RPMI8226 (cell line): ENCODE measurements at places on chromosomes 5 and 9.

DNA sequence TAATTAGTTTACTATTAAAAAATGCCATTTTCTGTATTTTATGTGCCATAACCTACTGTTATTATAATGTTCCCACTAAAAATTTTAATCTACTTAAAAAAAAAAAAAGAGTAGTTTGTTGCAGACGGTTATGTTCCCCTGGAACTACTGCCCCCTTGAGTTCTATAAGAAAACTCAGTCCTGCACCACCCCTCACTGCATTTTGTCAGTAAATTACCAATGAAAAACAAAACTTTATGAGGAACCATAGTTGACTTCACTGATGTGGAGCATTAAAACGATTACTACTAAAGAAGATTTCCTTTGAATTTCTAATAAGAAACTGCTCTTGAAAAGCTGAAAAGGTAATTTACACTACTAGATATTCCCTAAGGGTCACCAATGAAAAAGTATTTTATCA, 288.7 kb downstream of the FBXL17 start:
- no peak for DNase-seq

- no peak for DNase-seq
Observed at GRCh38 chr9:4048441-4048840, 251.4 kb downstream of the GLIS3 start.

DNA sequence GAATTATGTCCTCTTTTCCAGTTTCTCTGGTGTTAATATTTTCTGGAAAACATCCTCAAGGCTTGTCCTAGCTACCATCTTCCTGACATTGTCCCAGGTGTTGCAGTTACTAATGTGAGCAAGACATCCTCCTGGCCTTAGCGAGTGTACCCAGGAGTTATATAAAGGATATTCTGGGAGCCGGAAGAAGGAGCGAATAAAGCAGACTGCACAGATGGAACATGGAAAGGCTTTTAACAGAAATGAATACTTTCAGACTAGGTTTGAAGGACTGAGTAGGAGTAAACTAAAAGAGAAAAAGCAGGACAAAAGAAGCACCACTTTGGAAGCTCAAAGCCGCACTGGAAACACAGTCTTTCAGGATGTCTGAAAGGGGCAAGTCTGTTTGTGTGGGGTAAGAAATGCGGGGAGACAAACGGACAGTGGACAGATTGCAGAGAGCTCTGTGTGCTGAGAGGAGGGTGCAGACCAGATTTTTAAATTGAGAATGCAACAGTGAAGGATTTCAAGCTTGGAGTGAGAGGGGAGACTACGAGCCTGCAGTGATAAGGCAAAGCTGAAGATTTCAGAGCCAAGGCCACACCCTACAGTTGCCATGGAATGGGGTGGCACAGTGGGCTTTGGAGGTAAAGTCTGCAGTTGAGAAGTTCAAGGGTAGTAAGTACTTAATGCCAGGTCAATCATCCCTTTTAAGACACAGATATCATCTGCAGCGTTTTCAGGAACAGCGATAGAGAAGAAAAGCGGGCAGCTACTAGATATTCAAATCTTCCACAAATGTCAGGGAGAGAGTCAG, 94.1 kb upstream of the TAF11L2 start:
- DNase-seq: no peak

- no peak for DNase-seq
Observed at GRCh38 chr5:112065781-112066180, 308.8 kb upstream of the NREP start.

- DNase-seq: no peak
Observed at GRCh38 chr9:132622159-132622558, 39.8 kb downstream of the BARHL1 start.

DNA sequence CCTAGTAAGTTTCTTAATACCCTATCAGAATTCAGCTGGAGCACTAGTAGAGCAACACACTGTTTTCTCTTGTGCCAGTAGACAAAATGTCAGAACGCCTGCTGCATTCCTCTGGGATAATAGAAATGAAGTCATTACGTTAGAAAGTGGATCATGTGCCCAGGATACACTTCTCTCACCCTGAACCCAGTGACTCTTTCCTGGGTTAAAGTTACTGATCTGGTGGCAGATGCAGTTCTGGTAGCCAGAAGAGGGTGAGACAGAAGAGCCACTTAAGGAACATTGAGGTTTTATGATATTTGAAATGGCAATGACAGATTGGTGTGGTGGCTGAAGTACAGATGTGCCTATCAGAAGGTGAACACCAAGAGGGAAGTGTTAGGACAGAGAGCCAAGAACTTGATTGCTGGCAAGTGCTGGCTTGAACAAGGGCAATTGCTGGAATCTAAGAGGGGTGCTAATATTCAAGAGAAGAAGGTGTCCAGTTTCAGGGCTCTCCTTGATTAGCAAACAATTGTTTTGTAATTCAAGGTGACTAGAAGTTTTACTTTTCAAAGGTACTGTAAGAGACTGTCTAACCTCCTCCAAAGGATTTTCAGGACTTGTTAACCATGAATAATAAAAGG, 93.7 kb upstream of the ERBIN start:
- DNase-seq: no peak

DNA sequence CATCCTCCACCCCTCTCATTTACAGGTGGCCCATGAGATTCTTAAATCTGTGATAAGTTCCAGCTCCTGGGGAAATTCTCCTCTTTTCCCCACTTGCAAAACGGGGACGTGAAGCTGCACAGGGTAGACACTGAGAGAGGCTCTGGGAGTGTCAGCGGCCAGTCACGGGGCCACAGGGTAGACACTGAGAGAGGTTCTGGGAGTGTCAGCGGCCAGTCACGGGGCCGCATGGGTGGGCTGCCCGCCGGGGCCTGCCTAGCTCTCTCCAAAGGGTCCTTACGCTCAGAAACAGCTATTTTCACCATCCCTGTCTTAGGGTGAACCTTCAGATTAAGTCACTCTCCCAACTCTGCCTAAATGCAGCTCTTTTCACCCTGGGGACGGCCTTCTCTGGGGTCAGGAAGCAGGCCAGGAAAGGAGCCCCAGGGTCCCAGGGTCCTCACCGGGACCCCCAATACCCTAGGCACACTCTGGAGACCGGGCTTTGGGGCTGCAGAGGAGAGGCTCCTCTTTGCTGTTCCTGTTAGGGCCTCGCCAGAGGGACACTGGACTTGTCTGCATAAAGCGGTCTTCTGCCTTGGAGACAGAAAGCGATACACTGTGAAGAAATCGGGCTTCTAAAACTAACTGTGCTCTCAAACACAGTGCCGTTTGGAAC, 1.5 kb downstream of the FAM78A start:
- DNase-seq: peak; percentile 67

DNA sequence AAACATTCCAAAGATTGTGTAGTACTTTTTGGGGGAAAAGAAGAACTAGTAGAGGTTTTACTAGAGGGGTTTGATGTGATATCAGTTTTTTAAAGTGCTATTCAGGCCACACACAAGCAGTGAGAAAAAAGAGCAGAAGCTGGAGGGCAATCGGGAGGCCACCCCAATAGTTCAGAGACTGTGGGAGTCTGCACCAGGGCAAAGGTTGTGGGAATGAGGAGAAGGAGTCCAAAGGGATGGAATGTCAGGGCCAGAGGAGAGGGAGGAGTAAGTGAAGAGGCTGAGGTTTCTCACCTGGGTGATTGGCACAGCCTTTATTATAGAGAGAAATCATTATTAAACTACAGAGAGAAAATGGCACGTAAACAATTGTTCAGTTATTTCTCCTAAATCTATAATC, 134.9 kb upstream of the RAD23B start:
- no peak for DNase-seq

DNA sequence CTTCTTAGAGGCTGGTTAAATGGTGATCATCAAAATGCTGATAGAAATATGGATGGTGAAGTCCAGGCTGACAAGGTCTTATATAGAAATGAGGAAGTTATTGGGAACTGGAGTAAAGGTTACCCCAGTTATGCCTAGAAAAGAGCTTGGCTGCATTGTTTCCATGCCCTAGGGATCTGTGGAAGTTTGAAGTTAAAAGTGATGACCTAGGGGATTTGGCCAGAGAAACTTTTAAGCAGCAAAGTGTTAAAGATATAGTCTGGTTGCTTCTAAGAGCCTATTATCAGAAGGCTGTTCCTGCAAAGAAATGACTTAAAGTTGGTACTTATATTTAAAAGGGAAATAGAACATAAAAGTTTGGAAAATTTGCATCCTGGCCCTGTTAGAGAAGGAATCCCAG, 200.3 kb downstream of the ICE1 start:
- no peak for DNase-seq

DNA sequence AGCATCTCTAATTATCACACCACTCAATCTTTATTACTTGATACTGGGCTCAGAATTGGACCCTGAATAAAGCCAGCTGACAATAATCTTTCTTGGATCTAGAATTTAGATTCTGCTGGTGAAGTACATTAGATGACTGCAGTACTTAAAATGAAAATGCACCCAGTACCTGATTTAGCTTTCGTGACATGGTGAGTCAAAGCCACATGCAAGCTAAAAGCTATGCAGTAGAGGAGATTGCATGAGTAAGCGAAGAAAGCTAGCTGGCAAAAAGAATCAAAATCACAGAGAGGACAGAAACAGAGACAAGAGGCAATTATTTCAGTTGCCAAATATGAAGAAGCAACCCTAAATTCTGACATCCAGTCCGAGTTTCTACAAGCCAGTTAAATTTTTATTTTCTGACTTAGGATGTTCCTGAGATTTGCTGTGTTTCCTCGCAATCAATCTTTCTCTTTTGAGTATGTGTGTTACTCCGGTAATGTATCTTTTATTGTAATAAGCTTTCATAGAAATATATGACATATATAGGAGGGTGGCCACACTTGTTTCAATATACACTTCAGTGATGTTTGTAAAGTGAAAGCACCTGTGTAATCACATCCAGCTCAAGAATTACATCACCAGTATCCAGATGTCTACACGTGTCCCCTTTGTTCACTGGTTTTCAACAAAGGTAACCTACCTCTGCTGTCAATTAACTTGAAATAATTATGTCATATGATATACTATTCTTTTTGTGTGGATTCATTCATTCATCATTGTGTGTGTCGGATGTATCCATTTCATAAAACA, 101.7 kb downstream of the CDH18 start:
- peak; percentile 38 for DNase-seq

GRCh38 chr5:154977409-154977808, 36.1 kb upstream of the KIF4B start:
- no peak for DNase-seq

DNA sequence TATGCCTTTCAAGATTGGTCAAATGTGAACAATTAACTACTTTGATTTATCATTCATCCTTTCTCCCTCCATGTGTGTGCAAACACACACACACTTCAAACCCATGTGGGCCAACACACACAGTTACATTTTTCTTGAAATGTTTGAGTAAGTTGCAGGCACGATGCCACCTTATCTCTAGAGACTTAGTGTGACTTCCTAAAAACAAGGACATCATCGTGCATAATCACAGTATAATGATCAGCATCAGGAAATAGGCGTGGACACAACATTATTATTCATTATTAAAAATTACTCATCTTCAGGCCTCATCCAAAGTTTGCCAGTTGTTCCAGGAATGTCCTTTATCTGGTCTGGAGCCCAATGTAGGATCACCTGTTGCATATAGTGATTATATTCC, 209.5 kb downstream of the GNA14 start:
- DNase-seq: no peak

GRCh38 chr5:81315336-81315735, 13.9 kb downstream of the ZCCHC9 start:
- DNase-seq: no peak

- DNase-seq: no peak
Observed at GRCh38 chr9:111559000-111559610, 34.1 kb downstream of the ZNF483 start.

- no peak for DNase-seq
Observed at GRCh38 chr9:137582286-137582860, 3.6 kb upstream of the DPH7 start.

GRCh38 chr9:110327716-110328115, 9.9 kb downstream of the TXNDC8 start:
- DNase-seq: no peak

DNA sequence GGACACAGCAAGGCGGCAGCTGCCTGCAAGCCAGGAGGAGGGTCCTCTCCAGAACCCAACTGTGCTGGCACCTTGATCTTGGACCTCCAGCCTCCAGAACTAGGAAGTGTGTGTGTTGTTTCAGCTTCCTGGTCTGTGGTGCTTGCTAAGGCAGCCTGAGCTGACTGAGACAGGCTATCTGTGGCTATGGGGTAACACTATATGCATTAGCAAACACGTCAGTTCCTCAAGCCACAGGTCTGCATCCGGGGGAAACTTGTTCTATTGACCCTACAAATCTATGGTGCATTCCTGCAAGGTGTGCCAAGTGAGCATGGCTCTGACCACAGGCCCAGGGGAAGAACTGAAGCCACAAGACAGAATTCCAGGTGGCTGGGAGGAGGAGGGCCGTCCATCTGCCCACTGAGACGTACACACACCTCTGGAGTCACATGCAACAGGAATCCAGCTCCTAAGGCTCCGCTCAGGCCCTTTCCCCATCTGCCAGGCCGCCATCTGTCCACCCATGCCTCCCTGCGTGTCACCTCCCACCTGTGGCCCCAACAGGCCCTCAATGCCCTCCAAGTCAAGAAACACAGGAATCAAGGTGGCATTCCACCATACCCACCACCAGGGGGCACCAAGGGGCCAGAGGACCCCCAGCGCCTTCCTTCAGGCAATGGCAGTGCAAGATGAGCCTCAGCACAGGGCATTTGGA, 174.9 kb downstream of the ROR2 start:
- DNase-seq: peak; percentile 63

DNA sequence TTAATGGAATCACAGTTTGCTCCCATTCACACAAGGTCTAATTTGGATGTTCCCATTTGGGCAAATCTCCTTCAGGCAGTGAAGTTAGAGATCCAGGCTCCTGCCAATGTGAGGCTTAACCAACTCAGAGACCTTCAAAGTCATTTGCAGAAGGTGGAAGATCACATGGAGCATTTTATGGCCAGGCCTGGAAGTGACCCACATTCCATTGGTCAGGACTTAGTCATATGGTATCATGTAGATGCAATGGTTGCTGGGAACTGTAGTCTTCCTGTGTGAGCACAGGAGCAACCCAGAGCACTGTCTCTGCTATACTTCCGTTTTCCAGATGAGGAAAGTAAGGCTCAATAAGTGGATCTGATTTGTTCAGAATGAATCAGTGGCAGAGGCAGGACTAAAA, 292.7 kb upstream of the SMARCA2 start:
- DNase-seq: no peak

DNA sequence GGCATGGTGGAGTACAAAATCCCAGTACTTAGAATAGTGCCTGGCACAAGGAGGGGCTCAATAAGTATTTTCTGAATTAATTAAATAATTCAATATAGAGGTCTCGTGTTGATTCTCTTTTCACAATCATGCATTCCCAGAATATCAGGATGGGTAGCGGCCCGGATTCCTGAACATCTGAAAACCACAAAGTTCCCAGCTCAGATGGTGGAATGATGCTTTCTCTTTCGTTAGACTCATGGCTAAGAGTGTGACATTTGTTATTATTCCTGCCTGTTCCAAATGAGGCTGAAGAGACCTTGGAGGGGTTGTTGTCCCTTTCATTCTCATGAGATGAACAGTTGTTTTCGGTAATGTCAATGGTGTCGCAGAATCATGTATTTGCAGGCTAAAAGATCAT, 95.4 kb upstream of the LIFR start:
- no peak for DNase-seq

- DNase-seq: no peak
Observed at GRCh38 chr5:20974426-20974825, 986.4 kb upstream of the CDH18 start.
